ENCODE measurements at places on chromosomes 12 and 14.

- no peak for DNase-seq
Observed at GRCh38 chr12:14886271-14886670, 617 bp upstream of the MGP start.

GRCh38 chr12:125105600-125105999, 40.4 kb downstream of the AACS start:
- no peak for DNase-seq

DNA sequence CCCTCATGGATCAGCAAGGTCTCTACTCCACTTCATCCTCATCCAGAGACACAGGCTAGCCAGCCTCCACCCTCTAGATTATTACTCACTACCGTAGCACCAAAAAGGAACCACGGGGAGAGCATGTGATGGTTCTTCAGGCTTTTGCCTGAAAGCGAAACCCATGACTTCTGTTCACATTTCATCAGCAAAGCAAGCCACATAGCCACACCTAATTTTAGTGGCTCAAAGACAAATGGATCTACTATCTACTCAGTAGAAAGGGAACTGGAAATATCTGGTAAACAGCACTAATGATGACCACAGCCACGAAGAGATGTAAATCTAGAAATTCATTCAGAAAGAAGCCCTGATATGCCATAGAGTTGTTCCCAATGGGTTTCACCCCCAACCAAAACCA, 51.4 kb downstream of the VCPKMT start:
- peak; percentile 68 for DNase-seq

- DNase-seq, result no peak
Observed at GRCh38 chr12:131671871-131672270, 39.0 kb upstream of the SFSWAP start.

DNA sequence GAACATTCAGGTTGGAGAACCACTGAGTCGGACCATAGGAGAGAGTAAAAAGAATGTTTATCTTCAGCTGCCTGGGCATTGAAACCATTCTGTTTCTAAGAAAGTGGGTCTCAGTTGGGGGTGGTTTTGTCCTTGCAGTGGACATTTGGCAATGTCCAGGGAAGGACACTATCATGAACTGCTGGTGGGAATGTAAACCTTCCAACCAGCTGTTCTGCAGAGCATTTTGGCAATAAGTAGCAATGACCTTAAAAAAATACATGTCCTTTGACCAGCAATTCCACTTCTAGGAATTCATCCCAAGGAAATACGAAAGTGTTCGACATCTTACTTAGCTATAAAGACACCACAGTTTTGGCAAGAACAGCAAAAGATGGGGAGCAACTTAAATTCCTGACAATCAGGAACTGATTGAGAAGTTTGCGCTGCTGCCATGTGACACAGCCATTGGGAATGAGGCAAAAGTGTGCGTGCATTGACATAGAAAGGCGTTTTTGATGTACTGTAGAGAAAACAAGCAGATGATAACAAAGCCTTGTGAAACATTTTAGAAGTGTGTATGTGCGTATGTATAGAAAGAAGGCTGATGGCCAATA, 82.9 kb upstream of the MAP1LC3B2 start:
- no peak for DNase-seq

GRCh38 chr14:26707234-26707633, 109.4 kb upstream of the NOVA1 start:
- DNase-seq, result no peak

GRCh38 chr12:116320791-116321217, 43.3 kb upstream of the MED13L start:
- DNase-seq, result no peak

- DNase-seq, result no peak
Observed at GRCh38 chr12:124390442-124391097, 95.7 kb downstream of the RFLNA start.

DNA sequence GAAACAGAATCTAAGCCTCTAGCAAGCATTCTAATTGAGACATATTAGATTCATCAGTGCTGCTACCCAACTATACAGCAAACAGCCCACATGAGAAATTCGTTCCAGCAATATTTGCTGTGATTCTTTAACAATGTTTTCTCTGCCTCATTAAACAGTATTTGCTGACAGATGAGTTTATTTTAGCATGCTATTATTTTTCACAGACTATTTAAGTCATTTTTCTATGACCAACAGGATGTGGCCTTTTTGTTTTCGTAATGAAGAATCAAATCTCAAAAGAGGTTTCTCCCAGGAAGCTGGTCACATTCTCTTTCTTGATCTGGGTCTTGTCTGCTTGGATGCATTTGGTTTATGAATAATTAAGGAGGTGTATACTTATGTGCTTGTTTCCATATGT, 23.2 kb upstream of the SERPINA12 start:
- no peak for DNase-seq

GRCh38 chr14:42322531-42323284, 716.0 kb downstream of the LRFN5 start:
- DNase-seq, result no peak

GRCh38 chr12:21476949-21477348, 24.5 kb downstream of the RECQL start:
- no peak for DNase-seq

DNA sequence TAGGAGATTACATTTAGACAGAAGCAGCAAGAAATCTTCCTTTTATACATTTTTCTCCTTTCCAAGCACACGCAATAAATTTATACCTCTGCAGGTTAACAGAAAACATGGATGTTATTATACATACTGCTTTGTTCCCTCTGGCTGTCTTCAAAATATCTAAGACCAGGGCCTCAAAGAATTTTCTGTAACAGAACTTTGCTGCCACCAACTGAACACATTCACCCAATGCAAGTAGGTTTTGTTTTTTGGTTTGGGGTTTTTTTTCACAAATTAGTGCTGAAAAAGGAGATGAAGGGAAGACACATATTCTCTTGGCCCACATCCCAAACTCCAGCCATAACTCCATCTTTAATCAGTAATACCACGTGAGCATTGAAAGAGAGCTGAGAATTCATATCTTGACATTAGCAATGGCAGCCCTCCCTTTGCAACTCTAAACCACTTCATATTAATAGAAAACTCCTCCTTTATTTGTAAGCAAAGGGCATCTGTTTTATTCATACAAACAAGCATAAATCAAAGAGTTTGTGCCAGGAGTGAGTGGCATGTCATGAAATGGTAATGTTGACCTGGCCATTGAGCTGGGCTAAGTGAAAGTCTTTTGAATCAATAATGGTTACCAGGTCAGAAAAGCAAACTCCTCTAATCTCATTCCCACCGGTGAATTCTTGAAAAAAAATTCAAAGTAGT, 150.8 kb upstream of the FSCB start:
- DNase-seq, result no peak

- no peak for DNase-seq
Observed at GRCh38 chr12:74999474-74999873, 210.2 kb downstream of the KCNC2 start.

DNA sequence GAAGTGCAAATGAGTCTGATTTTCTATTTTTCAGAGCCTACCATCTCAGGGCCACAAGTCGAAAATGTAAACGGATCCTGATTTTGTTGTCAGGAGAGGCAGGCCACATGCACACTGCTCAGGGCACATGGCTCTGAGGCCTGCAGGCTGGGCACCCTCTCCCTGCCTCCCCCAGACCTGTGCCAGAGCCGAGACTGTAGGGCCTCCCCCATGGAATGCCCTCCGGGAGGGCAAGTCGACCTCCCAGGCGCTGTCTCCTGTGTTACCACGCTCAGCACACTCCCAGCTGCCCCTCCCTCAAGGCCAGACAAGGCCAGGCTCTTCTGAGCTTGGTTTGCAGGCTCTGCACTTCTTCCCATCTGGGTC, 121.7 kb downstream of the CRACR2A start:
- no peak for DNase-seq

DNA sequence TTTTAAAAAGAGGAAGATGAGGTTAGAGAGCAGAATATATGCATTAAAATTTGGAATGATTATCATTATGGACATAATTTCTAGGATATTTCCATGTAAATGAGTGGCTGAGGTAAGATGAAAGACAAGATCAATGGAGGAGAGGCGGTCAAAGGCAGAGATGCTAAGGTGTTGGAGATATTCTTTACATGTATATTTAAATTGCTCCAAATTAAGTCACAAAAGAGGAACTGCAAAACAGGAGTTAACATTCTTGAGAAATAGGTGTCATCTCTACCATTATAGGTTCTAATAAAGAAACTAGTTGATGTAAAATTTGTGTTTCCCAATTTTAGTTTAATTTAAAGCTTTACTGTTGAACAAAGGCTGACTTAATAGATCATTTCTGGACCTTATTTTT, 268.5 kb upstream of the PPFIA2 start:
- DNase-seq, result no peak

GRCh38 chr14:39861229-39861600, 429.0 kb upstream of the FBXO33 start:
- no peak for DNase-seq

GRCh38 chr14:70018713-70019211, 139.5 kb downstream of the SMOC1 start:
- no peak for DNase-seq

- no peak for DNase-seq
Observed at GRCh38 chr14:103121121-103121845, 2.0 kb upstream of the TNFAIP2 start.

GRCh38 chr14:23299211-23299957, 3.3 kb downstream of the PPP1R3E start:
- no peak for DNase-seq

DNA sequence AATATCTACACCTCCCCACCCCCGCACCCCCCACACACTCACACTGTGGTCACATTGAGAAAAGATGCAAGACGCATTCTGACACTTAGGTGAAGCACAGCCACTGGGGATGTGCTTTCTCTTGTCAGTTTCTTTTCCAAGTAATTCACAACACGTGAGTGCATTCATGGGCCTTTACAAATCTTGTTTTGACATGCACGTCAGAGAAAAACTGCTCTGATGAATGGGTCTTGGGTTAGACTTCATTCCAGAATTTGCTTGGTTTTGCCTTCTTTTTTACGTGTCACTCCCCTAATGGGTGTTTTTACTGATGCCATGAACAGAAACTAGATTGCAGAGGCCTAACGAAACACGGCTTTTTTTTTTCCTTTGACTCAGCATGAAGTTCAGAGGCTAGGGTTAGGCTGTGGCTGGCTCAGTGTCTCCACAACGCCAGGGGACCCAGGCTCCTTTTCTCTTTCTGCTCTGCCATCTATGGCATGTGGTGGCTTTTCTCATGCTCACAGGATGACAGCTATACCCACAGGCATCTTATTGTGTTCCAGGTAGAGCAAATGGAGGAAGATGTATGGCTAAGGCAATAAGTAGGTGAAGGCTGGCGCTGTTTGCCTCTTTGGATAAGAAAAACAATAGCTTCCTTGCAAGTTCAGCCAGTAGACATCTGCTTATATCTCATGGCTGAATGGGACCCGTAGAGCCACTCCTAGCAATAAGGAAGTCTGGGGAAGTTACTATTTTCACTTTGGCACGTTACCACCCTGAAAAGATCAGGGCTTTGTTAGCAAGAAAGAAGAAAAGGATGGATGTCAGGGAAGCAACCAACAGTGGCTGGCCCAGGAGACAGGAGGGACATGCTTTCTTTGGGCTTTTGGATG, 253.3 kb downstream of the SLC15A4 start:
- no peak for DNase-seq

DNA sequence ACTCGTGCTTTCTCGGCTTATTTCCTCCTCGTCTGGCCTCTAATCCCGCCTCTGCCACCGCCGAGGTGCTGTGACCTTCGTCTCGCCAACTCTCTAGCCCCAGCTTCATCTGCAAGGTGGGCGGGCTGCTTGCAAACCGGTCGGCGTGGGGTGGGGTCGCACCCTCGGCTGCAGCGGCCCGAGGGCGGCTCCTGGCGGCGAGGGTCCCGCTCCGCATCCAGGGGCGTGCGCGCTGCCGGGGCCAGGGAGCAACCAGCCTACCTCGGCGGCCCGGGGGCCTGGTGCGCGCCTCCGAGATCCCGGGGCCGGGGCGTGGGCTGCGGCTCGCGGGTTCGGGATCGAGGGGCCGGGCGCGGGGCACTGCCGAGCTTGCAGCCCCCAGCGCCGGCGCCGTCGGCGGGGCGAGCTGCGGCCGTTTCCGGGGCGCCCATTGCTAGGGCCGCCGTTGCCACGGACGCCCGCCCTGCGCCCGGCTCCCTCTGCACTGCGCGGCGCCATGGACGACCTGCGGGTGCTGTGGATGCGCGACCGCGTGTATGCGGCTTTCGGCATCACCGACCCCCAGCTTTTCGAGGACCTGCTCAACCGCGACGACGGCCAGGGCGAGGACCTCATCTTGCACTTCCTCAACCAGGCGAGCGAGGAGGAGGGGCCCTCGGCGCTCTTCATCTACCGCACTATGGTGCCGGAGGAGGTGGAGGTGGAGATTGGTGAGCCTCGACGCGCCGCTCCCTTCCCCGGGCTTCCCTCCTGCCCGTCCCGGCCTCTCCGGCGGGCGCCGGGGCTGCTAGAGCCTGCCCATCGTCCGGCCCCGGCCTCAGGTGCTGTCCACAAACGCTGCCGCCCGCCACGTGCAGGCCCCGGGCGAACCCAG, at the start of gene DNAH10:
DNAH10 (plus strand) TSS at position 461 of the 874 bp plus-strand sequence; CDS start at position 497, 36 bp downstream.
- peak; percentile 30 for DNase-seq

- no peak for DNase-seq
Observed at GRCh38 chr12:77821699-77822203, 8.9 kb upstream of the NAV3 start.

DNA sequence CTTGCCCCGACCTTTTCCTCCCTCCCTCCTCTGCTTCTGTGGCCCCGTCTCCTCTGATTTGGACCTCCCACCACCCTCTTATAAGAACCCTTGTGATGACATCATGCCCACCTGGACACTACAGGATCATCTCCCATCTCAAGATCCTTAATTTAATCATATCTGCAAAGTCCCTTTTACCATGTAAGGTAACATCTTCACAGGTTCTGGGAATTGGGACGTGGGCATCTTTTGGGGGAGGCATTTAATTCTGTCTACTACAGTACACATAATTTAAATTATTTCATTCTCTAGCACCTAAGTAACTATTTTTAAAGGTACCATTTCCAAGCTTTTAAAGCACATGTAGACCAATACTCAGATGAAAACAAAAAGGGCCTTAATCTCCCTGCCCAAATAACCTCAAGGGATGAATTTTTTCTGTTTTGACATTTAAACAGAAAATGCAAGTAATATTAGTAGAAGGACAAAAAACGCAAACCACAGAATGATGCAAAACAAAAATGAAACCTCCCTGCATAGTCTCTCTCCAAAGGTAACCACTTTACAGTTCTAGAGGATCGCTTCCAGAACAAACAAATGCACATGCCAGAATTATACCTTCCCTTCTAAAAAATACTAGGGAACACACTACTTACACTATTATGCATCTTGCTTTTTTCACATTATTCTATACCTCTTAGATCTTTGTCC, 222.1 kb downstream of the AACS start:
- no peak for DNase-seq

- DNase-seq, result peak; percentile 63
Observed at GRCh38 chr14:61503167-61503801, 181.9 kb downstream of the PRKCH start.

DNA sequence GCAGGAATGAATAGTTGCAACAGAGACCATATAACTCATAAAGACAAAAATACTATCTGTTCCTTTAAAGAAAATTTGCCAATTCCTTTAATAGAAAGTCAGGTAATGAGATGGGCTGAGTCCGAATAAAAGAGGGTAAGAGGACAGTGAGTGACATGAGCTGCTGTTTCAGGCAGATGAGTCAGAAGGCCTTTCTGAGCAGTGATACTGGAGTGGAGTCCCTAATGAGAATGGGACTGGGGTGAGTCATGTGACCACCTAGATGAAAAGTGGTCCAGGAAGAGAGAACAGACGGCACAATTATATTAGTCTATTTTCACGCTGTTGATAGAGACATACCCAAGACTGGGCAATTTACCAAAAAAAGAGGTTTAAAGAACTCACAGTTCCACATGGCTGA, 393.7 kb downstream of the BCL11B start:
- no peak for DNase-seq

Data from stimulated activated CD8-positive, alpha-beta memory T cell treated with anti-CD3 and anti-CD28 coated beads, Interleukin-7, amount 100 ng/mL, for 48 hours (primary cell).